Activated CD8-positive, alpha-beta memory T cell treated with anti-CD3 and anti-CD28 coated beads for 1 hour (primary cell): ENCODE measurements at places on chromosomes 16 and 17.
A peak's percentile ranks its signal among the peaks of the same experiment; 100 is the strongest.

DNA sequence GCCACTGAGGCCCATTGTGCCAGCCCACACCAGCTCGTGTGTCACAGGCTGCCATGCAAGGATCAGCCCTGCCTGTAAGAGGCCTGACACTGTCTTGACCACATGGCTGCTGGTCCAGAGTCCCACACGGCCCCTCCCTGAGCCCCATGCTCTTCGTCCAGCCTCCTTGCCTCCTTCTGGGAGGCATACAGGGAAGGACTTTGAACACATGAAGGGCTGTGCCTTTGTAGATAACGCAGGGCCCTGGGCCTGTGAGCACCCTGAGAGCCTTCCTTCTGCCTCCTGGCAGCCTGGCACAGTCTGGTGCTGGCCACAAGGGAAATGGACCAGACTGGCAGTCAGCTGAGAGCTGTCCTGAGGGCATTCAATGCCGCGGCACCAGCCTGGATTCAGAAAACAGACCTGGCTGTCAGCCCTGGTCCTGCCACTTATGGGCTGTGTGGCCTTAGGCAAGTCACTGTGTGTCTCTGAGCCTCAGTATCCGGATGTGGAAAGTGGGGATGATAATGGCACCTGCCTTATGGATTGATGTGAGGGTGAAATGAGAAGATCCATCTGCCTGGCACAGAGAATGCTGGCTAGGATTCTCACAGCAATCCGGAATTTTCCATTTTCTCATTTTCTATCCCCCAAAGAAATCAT lies 19.2 kb upstream of the SPNS2 start:
- no peak for DNase-seq

DNA sequence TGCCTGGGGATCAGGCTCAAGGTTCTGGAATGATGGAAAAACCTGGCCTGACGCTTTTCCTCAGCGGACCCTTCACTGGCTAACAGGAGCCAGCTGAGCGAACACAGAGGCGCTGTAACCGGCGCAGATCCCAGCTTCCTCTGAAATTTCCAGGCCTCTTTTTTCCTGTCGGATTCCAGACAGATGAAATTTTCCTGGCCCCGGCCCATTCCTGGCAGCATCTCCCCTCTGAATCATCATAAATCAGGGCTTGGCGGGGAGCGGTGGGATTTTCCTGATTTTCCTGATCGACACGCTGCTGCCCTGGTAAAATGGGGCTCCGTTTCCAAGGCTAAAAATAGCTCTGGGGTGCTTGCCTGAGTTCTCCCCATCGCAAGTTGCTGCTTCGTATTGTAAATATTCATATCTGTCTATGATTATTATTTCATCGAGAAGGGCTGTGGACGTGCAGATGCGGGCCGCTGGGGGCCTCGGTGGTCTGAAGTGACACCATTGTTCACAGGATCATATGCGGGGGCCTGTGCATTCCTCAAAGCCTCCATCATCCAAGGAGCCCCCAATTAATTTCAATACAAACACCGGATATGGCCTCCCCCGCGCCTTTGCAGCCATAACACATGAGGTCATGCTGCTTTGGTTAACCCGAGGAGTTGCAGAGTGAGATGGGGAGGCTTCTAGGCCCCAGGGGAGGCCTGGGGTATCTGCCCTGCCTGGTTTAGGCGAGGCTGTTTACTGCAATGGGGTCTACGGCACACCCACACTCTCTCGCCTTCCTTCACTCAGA lies 45.8 kb upstream of the ETV4 start:
- no peak for DNase-seq

GRCh38 chr16:49940464-49941224 lies 84.4 kb upstream of the CNEP1R1 start:
- DNase-seq, result no peak

- DNase-seq, result no peak
Observed at GRCh38 chr17:81841866-81842265, 7.0 kb upstream of the PPP1R27 start.

GRCh38 chr16:87326151-87326571 lies 9.0 kb upstream of the C16orf95 start:
- no peak for DNase-seq

DNA sequence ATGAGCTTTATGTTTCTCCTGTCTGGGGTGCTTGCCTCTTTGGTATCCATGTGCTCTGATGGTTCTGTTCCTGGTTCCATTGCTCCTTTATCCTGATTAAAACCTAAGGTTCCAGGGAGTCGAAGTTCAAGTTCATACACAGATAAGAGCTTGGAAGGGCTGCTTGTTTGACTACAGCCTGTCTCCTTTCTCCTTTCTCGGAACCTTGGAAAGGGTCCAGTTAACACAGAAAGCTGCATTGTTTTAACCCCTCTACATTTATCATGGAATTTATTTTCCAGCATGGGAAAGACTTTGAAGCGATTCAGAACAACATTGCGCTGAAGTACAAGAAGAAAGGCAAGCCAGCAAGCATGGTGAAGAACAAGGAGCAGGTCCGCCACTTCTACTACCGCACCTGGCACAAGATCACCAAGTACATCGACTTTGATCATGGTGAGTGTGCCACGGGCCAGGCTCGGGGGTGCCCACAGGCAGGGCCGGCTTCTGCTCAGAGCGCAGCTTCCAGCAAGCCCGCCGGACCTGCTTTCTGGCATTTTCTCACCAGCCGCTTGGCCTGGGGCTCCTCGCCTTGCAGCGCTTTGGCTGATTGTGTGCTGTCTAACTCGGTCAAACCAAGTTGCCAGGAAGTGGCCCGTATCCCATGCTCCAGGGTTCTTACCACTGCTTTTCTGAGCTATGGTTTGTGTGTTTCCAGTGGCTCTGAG lies 19.9 kb downstream of the CRAMP1 start:
- DNase-seq, result no peak

DNA sequence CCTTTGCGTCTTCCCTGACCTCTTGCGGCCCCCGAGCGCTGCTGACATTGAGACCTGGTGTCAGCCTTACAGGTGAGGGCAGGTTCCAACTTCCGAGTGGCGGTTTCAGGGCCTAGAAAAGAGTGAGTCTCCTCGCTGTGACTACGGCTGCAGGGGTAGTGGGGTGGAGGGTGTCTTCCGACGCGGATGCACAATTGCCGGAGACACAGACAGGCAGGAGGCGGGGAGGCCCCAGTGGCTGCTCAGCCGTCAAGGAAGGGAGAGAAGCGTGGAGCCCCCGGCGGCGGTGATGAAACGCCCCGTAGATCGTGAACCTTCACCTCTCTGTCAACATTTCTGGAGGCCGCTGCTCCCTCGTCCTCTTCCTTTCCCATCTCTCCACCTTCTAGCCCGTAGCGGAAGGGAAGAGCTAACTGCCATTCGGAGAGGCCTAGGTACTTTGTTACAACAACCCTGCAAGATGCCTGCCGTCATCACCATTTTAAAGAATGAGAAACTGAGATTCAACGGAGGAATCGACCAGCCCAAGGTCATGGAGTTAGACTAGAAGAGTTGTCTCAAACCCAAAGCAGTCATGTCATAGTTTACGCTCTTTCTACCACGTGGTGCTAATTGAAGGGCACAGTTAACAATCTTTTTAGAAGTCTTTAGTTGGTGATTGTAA lies 485 bp downstream of the DNAJA3 start:
- DNase-seq, result peak; percentile 17

- DNase-seq, result no peak
Observed at GRCh38 chr17:72590382-72590781, 469.6 kb downstream of the SOX9 start.

- DNase-seq, result no peak
Observed at GRCh38 chr17:63140255-63140654, 174.2 kb downstream of the TANC2 start.
